ENCODE measurements at places on chromosomes 3 and 15. TPM values are rescaled to one million over a fixed set of nuclear protein-coding genes. Genes with fewer than 3 reads are reported as not detected.

- DNase-seq = no peak
Observed at GRCh38 chr15:44720460-44721176, 9.3 kb downstream of the B2M start.

GRCh38 chr3:54146506-54147239 lies 24.3 kb downstream of the CACNA2D3 start:
- peak; percentile 89 for DNase-seq

DNA sequence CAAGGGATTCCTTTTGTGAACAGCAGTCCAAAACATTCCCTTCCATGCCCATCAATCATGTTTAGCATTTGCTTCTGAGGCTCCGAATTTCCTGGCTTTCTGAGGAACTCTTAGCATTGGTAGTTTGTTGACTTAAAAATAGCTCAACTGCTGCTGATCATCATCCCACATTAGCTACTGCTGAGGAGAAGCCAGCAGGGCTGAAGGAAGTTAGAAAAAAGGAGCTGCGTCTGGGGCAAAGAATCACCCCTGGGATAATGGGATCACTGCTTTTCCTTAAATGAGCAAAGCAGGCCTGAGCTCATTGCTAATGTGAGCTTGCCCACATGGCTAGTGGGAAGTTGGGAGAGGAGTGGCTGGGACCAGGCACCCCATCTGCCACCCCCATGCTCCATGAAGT lies 39.8 kb downstream of the CYP19A1 start:
- no peak for DNase-seq

Gene TERC
- 1.6 TPM for total RNA-seq

Gene CLASP2
- 65.3 TPM for total RNA-seq

Data from right cardiac atrium (tissue), 5 donors.